ENCODE measurements at places on chromosomes 6 and 20.

- DNase-seq: no peak
These were observed 77.5 kb upstream of the RIPOR2 start for GRCh38 chr6:25013246-25013645.

- no peak for DNase-seq
These were observed 39.8 kb upstream of the CENPW start for GRCh38 chr6:126300126-126300525.

DNA sequence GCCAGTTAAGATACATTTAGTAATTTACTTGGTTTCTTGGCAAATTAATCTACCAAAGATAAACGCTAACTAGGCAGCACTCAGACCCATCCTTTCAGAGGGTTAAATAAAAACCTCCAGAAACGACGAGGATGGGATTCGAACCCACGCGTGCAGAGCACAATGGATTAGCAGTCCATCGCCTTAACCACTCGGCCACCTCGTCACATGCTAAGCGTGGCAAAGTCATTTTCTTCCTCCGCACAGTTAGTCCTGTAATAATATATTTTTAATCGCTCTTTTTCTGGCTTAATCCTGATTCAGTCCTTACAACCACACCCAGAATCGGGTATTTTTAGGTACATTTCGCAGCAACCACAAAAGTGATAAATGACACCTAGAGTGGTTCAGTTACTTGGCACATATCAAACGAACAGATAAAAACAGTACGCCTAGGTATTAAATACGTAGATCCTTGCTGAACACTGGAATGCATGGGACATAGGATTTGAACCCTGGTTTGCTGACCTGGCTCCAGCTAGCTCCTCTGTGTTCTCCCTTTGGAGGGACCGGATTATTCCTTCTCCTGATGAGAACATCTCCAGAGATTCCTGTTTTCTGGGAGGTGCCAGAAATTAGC is 71.6 kb downstream of the GPX5 start:
- no peak for DNase-seq

DNA sequence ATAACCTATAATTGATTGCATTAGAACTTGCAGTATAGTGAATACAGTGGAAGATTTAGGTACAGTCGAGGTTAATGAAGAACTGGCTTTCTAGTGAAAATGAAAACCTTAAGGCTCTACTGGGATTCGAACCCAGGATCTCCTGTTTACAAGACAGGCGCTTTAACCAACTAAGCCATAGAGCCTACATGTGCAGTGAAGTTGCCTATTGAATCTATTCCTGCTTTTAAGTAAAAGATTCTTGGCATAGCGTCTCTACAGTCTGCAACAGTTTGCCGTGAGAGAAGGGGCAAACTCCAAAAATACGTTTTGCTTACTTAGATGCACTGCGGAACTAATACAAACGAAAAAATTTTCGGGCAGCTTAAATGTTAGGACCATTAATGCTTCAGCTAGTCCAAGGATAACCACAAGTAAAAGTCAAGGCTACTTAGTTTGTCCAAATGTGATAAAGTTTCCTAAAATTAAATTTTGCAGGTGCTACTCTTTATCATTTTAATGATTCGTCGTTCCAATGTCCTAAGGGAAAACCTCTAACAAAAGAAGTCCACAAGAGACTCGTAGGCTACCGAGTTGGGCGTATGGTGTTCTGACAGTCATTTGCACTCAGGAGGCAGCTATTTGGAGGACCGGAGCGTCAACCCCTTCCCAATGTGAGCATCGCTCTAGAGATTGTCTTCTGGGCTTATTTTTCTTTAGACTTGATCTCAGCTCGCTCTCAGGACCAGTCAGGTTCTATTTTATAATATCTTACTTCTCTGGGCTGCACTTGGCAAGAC is 31.3 kb upstream of the ZSCAN23 start:
- no peak for DNase-seq

GRCh38 chr20:7161690-7162089 is 394.2 kb downstream of the BMP2 start:
- no peak for DNase-seq

DNA sequence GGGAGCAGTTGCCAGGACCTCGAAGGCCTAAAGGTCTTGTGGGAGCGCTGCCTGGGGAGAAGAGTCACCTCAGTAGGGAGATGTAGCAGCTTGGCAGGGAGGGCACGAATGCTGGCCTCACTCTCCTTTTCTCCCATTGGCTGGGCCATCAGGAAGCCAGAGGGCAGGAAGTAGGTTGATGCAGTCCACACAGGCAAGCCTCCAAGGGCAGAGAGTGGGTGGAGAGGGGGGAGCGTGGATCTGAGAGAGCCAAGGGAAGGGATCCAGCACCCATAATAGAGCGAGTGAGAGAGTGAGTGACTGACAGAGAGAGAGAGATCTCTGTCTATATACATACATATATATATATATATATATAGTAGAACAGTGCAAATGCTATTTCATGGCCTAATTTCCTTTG is 215.3 kb upstream of the LRFN2 start:
- DNase-seq: no peak

DNA sequence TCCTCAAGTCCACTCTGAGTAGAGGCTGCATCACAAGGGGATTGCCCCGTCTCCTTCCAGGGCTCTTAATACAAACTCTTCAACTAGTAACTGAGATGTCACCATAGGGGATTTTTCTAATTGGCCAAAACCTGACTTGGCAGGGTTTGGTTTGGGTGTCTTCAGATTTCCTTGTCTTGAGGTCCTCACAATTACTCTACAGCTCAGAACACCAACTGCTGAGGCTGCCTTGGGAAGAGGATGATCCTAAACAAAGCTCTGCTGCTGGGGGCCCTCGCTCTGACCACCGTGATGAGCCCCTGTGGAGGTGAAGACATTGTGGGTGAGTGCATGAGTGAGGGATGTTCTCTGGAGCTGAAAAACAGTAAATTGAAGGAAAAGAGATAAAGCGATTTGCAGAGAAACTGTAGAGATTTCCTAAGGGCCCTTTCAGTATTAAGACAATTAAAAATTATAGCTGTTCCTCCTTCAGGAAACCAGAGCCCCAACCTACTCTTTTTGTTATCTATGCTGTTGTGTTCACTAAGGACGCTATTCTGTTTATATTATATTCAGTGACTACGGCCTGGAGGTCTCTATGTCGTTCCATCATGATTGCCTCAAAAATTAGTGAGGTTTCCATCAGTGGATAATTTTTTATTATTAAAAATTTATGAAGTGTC is at the start of gene HLA-DQA1:
Gene HLA-DQA1, plus strand, starts transcription at position 188 of the 662 bp plus-strand sequence. Its CDS starts 53 bp downstream, at position 241.
- peak; percentile 11 for DNase-seq

DNA sequence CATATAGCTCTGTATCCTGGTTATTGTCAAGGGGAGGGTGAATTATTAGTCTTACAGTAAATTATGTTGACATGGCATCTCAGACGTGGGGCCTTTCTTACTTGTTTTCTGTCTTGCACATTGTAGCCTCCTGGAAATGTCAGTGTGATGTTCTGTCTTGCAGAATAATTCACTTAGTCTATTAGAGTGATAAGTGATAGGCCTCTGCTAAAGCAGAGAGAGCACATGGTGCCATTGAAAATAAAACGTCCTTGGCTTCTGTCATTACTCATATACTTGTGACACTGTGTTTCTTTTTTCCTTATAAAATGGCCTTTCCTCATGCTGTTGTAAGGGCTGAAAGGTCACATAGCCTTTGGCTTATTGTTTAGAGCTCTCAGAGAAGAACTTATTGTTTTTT is 531.0 kb downstream of the EPM2A start:
- DNase-seq: no peak

DNA sequence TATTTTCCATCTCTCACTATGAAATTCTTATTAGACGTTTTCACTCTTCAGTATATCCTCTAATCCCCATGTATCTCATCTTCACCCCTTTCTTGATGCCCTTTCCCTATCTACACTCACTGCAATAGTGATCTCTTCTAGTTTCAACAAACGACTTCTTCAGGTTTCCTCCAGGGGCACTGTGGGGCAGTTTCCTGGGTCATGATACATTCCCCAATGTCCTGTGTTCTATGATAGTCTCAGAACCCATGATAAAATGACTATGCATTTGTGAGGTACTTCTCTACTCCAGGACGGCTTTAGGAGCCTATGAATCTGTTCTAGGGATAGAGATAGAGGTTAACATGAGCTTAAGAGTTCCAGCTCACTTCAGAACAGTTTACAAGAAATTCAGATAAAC is 183.3 kb downstream of the FOXC1 start:
- DNase-seq: no peak

- no peak for DNase-seq
These were observed 159.6 kb downstream of the BACH2 start for GRCh38 chr6:90136837-90137568.
